NCI-H146 (cell line): ENCODE measurements at places on chromosomes 4 and X.
A peak's percentile ranks its signal among the peaks of the same experiment; 100 is the strongest.

DNA sequence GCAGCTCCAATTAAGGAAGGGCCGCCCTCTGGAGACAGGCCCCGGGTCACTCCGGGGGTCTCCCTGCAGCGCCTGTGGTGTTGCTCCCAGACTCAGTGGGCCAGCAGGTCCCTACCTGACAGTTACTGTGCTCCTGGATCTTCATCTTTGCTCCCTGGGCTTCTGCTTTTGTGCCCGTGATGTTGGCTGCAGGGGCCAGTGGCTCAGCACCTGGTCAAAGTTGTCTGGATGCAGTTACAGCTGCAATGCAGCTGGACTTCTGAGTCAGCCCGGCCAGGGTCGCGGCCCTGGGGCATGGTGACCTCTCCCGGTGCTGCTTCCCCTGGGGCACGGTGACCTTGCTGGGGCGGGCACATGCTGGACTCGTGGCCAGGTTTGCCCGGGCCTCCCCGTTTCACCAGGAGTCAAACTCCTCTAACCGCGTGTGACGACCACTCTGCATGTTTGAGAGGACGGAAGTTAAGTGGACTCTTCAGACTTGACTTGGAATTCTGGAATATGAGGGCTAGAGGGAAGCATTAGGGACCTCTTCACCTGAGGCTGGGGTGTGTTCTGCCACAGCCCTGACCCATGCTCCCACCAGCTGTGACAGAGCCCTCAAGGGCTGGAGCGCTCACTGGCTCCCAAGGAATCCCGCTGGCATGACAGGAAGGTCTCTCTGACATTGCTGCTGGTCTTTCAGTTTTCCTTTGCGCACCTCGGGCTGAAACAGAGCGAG, 3.7 kb downstream of the CTAG2 start:
- no peak for DNase-seq

GRCh38 chrX:53186351-53186750, 38.7 kb downstream of the KDM5C start:
- DNase-seq, result no peak

DNA sequence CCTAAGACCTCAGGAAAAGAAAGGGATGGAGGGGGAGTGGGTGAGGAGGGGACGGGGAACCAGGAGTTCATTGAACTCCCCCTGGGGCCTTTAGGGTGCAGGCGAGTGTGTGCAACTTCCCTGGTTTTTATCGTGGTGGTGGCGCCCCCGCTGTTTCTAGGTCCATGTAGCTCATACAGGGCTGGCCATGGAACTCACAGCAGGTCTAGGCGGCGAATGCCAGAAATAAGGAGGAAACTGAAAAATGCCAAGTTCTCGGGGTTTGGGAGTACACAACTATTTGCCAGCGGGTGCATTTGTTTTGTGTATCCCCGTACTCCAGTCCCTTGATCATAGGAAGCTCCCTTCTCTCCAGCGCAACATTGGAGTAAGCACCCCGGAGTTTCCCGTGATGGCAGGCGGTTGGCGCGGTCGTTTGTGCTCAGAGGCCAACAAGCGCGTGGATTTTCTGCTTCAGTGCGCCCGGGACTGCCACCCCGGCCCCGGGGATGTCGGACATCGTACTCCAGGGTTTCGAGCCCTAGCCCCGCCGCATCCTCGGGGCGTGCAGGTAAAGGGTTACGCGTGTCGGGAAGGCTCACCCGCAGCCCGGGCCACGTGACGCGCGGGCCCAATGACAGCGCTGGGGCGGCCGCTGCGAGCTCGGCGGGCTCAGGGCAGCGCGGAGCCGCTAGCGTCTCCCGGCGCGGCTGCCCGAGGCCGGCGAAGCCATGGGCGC, 208.9 kb downstream of the NWD2 start:
- peak; percentile 7 for DNase-seq

- DNase-seq, result peak; percentile 51
Measured at GRCh38 chr4:152348670-152349069, 187.2 kb downstream of the FBXW7 start.

DNA sequence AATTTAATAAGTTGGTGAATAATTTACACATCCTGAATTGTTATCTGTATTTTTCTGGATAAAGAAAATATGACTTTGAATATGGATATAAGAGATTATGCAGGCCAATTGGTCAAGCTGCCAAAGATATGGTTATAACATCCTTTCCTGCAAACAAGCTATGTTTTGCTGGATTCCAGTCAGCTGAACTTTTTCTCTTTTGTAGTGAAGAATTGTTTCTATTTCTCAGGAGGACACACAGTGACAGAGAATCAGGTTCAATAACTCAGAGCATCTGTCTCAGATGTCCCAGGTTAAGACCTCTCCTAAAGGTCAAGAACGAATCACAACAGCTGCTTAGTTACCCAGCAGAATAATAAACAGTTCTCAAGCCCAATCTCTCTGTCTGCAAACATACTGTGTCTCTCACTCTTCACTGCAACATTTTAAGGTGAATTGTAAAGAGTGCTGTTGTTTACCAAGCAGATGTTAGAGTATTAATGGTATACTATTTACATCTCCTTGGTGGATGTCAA, 189.5 kb upstream of the ANKRD50 start:
- peak; percentile 3 for DNase-seq

DNA sequence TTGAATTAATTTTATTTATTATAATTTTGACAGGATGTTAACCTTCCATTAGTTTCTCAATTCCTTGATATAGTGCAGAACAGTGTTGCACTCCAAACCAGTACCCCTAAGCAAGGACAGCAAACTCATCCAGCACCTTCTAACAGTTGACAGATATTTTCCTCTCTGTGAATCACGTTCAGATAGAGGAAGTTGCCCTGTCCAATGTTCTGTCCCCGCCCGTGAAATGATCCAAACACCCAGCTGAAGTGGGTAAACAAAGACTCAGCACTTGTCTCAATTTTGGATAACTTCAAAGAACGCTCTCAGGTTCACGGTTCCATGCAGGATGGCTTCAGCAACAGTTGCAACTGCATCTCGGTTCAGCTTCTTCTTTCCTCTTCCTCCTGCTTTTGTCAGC, 1240.0 kb upstream of the ADGRL3 start:
- no peak for DNase-seq

DNA sequence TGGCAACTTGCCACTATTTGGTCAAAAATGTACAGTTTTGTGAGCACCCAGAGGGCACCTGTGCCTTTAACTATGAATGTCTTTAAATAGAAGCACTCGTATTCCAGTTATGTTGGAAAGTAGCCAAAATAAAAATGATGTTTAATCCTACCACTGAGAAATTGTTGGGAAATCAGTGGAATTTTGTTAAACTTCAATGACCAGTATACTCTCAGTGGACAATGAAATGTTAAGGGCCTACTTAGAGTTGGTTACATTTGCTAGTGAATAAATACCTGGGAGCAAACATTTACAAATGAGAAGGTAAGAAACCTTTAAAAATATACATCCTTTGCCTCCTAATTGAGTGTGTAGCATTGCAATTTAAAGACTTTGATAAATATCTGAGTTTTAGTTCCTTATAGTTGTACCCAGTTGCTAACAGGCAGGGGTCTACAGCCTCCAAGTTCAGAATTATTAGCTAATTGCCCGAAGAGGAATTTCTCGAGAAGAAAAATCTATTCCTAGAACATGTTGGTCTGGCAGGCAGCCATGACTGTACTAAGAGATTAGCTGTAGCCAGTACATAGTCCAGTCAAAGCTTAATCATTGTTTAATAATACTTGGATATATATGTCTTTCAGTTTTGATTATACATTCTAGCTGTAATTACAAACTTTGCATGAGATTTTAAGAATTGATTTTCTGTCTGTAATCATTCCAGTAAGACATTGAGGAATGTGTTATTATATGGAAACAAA, 93.2 kb downstream of the IL1RAPL2 start:
- no peak for DNase-seq

- DNase-seq, result peak; percentile 2
Measured at GRCh38 chrX:22629105-22629725, 356.5 kb downstream of the CBLL2 start.

GRCh38 chr4:145784036-145784435, 104.1 kb downstream of the C4orf51 start:
- DNase-seq, result no peak

DNA sequence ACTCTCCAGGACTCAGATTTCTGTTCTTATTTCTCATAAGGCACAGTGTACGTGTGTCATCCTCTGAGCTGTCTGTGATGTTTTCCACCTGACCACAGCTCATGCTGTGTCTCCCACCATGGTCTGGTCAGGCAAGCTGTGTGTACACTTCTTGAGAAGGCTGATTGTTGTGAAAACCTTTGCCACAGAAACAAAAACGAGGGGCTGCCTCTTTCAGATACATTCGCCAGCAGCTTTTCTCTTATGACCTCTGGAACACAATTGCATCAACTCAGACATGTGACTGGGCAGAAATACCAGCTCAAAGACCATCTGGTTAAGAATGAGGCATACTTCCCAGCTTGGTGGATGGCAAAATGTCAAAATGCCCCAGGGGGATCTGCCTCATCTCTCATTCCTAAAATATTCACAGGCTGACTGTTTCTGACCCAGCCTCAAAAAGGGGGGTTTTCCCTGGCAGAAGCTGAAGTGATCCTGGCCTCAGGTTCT, 46.1 kb downstream of the PGRMC2 start:
- no peak for DNase-seq

- peak; percentile 77 for DNase-seq
Measured at GRCh38 chrX:154368630-154369448, 5.6 kb downstream of the FLNA start.

DNA sequence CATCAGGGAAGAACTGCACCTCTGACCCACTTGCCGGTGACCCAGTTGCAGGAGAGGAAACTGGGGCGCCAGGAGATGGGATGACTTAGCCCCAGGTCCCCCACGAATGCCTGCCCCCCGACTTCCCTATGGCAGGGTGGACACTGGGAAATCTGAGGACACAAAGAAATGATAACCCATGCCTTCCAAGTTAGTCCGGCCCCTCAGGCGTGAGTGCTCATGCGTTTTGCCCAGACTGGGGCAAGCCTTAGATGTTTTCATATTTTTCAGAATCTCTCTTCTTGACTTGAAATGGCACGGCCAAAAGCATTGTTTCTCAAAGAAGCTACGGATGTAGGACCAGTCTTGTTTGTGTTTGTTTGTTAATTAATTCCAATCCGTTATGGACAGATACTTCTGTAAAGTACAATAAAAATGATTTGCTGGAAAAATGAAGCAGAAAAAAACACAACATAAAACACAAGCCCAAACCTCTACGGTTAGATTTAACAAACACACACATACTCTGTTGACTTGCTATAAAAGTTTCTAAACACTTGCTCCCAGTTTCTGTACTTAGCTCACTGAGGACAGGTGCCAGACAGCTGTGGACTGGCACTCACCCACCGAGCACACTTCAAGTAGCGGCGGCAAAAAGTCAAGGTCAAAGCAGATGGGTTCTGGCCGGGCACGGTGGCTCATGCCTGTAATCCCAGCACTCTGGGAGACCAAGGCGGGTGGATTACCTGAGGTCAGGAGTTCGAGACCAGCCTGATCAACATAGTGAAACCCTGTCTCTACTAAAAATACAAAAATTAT, 341.5 kb downstream of the BCOR start:
- no peak for DNase-seq

- no peak for DNase-seq
Measured at GRCh38 chr4:21688596-21689265, 259.8 kb downstream of the KCNIP4 start.

GRCh38 chr4:30989508-30989907, 269.3 kb downstream of the PCDH7 start:
- no peak for DNase-seq

DNA sequence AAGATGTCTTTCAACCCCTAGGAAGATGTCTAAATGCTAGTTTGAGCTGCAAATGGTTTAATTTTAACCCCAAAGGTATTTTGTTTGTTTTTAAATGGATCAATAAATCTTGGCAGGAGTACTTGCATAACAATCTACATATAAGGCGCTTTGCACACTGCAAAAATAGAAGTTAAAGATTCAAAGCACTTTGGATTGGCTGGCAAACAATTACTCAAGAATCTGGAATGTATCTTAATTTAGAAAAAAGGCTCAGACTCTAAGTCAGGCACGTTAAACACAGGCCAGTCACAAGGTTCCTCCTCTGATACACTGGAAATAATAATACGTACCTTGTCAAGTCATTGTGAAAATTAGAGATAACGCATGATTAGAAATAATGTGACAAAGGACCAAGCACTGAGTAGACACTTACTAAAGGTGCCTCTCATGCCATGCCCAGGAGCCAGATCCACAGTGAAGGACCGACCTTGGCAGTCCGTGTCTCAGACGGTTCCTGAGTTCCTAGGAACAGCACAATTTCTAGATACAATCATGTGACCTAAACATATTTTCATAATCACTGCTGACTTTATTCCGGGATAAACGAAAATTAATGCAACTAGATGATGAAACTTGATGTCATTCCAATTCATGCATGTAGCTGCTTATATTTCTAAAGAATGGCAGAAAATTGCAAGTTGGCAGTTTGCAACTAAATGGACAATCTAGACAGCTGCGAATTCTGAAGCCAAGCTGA, 49.6 kb downstream of the PROM1 start:
- DNase-seq, result no peak
